ENCODE measurements at places on chromosomes 4 and X.
A peak's percentile ranks its signal among the peaks of the same experiment; 100 is the strongest.

DNA sequence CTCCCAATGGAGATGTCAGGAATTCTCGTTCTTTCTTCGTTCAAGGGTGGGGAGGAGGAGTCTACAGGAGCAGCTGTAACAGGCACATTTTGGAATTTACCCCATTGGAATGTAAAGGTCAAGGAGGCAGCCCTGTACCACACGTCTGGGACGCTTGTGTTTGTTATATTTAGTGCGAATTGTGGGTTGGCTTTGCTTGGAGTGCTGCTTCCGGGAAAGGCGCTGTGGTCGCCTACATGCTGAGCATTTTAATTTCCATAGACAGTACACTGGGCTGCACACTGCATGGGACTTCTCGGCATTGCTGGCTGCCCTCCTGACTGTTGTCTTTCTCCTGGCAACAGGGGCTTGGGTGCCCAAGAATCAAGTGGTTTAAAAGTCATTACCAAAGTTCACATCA lies 12.8 kb downstream of the GYG2 start:
- DNase-seq: no peak

GRCh38 chrX:50971395-50971794 lies 60.9 kb downstream of the BMP15 start:
- DNase-seq: no peak

- DNase-seq: no peak
Measured at GRCh38 chr4:156825074-156825473, 146.5 kb downstream of the PDGFC start.

DNA sequence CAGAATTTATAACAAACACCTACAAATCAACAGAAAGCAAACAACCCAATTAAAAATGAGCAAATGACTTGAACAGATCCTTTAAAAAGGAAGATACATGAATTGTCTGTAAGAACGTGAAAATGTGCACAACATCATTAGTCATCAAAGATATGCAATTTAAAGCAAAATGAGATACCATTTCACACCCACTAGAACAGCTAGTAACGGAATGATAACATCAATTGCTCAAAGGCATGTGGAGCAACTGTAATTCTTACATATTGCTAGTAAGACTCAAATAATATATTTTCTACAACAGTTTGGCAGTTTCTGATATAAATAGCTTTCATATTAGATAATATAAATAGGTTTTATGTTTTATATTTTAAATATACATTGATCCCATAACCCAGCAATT lies 82.5 kb downstream of the LCORL start:
- DNase-seq: no peak

DNA sequence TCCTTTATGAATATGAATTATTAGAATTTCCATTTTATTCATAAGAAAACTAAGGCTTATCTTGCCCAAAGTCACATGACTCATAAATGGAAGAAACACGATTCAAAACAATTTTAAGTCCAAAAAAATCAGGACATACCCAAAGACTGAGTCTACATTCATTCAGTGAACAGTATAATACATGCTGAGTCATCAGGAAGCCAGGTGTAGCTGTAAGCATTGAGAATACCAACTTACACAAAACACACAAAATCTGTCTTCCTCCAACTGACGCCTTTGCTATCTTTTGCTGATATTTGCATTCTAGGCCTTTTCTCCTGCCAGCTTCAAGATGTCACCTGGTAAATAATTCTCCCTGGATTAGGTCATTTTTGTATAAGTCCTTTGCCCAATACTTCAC lies 520.1 kb upstream of the GALNT7 start:
- peak; percentile 12 for DNase-seq
